NCI-H1417 treated with DMSO at 0.1 percent for 48 hours (cell line): ENCODE measurements at places on chromosomes 7 and 10.

GRCh38 chr10:30183055-30183402 is 123.6 kb upstream of the JCAD start:
- DNase-seq: no peak

DNA sequence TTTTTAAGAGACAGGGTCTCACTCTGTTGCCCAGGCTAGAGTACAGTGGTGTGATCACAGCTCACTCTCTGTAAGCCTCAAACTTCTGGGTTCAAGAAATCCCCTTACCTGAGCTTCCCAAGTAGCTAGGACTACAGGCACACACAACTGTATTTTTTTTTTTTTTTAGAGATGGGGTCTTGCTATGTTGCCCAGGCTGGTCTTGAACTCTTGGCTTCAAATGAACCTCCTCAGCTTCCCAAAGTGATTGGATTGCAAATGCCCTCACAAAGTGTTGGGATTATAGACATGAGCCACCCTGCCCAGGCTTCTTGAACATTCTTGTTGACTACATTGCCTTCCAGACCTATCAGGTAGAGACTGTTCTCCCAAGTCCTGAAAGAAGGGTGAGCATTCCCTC is 72.6 kb downstream of the WNT2 start:
- DNase-seq: no peak

DNA sequence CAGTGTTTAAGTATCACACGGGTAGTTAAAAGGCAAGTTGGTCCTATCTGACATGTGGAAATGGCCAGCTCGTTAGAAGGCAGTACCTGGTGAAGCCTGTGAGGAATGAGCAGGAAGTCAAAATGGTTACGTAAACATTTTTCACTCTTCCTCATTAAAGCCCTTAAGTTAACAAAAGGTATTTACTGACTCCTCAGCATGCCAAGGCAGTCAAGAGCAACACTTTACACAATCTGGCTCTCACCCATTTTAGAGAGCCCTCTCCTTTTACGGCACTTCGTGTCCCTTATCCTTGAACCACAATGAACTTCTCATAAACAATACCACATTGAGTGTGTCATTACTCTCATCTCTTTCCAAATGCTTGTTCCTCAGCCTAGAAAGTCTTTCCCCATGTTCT is 11.0 kb upstream of the RSBN1L start:
- DNase-seq: no peak

GRCh38 chr10:49323171-49323895 is 24.4 kb downstream of the C10orf71 start:
- DNase-seq: no peak
